ENCODE measurements at places on chromosomes 5 and 9.

DNA sequence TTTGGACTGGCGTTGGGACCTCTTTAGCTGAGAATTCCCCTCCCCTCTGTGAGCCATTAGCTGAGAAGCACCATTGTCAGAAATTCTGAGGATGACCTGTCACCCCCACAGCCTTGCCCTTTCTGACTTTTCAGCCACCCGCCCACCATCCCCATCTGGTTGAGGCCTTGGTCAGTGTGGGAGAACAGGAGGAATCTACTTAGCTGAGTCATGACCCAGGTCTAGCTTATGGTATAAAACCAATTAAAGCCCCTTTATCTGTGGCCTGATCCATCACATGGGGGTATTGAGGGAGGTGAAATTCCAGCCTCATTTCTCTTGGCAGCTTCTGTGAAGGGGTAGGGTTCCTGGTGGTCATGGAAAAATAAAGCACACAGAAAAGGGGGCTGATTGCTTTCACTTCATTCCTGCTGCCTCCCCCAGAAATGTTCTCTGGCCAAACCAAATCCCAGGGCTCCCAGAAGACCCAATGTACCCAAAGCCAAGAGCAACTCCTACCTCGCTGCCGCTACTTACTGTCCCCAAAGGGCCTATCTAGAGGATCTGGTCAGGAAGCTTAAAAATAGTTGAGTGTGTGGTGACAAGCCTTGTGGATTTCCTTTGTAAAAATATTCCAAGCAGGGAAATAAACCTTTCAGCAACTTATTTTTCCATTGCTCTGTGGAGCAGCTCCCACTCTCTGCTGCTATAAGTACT lies 174.8 kb upstream of the TNC start:
- DNase-seq = no peak

- DNase-seq = no peak
These were observed 65.0 kb upstream of the SUB1 start for GRCh38 chr5:32520356-32520755.

DNA sequence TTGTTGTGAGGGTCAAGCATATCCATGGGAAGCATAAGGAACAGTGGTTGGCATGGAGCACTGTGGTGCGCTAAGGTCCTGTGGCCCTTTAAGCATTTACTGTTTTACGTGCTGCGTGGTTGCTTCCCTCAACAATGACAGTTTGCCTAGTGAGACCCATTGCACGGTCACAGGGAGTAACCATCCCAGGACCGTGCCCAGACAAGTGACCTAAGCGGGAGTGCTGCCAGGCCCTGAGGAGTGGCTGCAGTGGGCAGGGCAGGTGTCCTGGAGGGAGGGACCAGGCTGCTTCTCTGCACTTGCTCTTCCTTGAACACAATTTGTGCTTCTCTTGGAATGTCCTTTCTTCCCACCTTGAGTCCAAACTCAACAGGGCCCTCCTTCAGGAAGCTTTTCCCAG lies 64.6 kb downstream of the RGS3 start:
- no peak for DNase-seq

GRCh38 chr9:121871431-121872025 lies 220.1 kb downstream of the DAB2IP start:
- DNase-seq = no peak

GRCh38 chr9:119961774-119962424 lies 592.7 kb upstream of the BRINP1 start:
- DNase-seq = no peak

- DNase-seq = no peak
These were observed 1185.4 kb upstream of the SEMA6A start for GRCh38 chr5:117759849-117760499.

DNA sequence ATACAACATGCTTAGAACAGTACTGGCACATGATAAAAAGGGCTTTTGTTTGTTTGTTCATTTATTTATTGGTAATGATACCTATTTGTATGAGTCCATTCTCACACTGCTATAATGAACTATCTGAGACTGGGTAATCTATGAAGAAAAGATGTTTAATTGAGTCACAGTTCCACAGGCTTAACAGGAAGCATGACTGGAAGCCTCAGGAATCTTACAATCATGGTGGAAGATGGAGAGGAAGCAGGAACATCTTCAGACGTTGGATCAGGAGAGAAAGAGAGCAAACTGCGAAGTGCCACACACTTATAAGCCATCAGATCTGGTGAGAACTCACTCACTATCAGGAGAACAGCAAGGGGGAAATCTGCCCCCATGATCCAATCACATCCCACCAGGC lies 847.7 kb downstream of the CDH18 start:
- DNase-seq = no peak

DNA sequence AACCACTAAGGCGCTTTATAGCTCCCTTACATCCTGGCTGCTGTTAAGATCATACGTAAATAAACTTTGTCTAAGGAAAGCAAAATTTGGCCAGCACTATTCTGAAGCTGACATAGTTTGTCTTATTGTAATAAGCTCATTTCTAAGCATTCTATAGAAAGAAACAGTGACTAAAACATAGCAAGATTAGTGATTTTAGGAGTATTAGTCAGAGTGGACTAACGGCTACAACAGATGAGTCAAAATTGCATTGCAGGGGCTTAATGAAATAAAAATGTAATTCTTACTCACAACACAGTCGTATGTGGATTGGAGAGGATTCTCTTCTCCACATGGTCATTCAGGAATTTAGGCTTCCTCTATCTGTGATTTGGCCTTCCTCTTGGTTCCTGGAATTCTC lies 347.6 kb downstream of the GADD45G start:
- no peak for DNase-seq

DNA sequence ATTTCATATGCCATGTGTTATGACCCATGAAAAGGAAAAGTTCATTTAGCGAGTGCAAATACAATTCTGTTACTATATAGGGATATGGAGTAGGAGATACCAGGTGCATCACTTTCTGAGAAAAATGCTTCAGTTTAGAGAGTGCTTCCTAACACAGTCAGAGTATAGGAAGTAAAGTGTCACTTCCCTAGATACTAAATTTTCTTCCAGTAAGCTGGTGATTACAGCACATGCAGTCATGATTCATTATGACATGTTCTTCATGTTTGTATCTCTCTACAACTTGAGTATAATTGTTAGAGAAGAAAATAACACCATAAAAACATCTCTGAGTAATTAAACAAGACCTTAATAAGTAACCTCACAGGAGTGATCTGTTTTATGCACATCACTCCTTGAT lies 837.0 kb downstream of the DNAH5 start:
- DNase-seq = no peak

DNA sequence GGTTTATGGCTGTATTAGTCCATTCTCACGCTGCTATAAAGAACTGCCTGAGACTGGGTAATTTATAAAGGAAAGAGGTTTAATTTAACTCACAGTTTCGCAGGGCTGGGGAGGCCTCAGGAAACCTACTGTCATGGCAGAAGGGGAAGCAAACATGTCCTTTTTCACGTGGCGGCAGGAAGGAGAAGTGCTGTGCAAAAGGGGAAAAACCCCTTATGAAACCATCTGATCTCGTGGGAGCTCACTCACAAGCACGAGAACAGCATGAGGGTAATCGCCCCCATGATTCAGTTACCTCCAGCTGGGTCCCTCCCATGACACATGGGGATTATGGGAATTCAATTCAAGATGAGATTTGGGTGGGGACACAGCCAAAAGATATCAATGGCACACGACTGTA lies 13.9 kb downstream of the LRRC70 start:
- DNase-seq = no peak

DNA sequence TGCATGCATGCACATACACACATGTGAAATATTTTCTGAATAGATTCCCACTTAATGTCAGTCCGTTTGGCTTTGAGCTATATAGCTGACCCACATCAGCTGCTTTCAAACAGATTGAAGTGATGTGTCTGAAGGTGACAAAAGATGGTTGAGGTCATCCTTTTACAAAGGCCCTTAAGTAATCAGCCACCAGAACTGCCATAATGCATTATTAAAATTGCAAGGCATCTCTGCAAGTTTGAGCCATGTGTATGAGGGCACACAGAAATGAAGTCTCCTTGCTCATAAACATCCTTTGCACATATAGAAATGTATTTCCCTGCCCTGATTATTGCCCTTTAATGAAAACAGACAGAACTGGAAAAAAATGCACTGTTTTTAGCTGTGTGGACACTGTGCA lies 1043.0 kb upstream of the C9orf72 start:
- no peak for DNase-seq

DNA sequence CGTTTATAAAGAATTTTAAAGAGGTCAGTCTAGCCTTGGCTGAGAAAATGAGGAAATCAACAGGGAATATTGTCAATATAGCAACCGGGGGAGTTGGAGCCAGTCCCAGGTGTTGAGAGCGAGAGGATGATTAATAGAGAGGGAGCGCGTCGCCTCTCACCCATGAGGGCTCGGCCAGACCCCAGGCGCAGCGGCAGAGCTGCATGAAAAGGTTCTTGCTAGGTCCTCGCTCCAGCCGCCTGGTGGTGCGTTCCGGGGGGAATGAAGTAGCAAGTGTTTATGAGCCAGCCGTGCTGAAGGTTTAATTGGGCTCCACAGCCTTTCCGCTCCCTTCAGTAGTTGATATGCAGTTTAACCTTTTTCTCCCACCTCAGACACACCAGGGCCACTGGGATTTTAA lies 167.3 kb upstream of the IRX1 start:
- no peak for DNase-seq

DNA sequence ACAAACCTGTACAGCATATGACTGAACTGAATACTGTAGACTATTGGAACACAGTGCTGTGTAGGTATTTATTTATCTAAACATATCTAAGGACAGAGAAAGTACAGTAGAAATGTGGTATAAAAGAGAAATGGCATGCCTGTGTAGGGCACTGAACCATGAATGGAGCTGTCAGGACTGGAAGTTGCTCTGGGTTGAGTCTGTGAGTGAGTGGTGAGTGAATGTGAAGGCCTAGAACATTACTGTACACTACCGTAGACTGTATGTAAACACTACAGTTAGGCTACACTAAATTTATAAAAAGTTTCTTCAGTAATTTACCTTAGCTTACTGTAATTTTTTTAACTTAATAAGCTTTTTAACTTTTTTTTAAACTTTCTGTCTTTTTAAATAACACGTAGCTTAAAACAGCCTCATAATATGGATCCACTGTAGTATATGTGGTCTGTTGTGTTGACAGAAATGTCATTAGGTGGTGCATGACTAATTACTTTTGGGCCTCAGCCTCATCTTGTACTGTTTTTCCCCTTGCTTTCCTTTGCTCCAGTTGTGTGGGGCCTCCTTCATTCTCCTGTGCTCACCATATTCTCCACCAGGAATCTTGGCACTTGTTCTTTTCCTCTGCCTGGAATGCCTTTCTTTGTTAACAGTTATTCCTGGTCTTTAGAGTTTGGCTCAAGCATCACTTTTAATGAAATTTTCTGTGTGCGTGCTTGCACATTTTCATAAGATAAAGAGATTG lies 8.8 kb downstream of the SPIN1 start:
- no peak for DNase-seq

DNA sequence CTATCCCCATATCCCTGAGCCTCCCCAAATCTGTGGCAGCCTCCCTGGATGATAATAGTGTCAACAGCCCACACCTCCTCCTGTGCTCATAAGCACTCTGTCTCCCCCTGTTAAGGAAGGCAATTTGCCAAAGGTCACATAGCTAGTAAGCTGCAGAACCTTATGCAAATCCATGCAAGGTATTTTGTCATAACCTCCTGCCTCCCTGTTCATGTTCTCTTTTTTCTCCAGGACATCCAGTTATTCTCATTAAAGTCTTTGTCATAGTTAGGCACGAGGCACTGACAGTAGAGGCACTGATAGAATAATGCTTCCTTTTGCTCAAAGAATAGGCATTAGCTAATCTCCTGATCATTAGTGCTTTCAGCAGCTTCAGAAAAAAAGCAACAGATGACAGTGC lies 10.2 kb upstream of the AUH start:
- no peak for DNase-seq

- DNase-seq = no peak
These were observed 116.0 kb downstream of the UNC13B start for GRCh38 chr9:35277628-35278359.

- peak; percentile 22 for DNase-seq
These were observed 151.4 kb downstream of the HSD17B3 start for GRCh38 chr9:96150324-96151227.

- no peak for DNase-seq
These were observed 211.5 kb downstream of the MED10 start for GRCh38 chr5:6166698-6167394.

- DNase-seq = no peak
These were observed 160.0 kb downstream of the C9orf152 start for GRCh38 chr9:110047955-110048402.

- no peak for DNase-seq
These were observed 44.1 kb downstream of the C5orf15 start for GRCh38 chr5:133924221-133924920.

- DNase-seq = no peak
These were observed 798 bp downstream of the MEGF9 start for GRCh38 chr9:120713257-120714087.

GRCh38 chr9:134100040-134100439 lies 32.2 kb upstream of the BRD3 start:
- DNase-seq = no peak

DNA sequence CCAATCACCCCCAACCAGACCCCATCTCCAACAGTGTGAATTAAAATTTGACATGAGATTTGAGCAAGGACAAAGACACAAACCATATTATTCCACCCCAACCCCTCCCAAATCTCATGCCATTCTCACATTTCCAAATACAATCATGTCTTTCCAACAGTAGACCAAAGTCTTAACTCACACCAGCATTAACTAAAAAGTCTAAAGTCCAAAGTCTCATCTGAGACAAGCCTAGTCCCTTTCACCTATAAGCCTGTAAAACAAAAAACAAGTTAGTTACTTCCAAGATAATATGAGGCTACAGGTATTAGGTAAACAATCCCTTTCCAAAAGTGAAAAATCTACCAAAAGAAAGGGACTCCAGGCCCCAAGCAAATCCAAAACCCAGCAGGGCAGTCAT lies 140.6 kb upstream of the NR4A3 start:
- no peak for DNase-seq

DNA sequence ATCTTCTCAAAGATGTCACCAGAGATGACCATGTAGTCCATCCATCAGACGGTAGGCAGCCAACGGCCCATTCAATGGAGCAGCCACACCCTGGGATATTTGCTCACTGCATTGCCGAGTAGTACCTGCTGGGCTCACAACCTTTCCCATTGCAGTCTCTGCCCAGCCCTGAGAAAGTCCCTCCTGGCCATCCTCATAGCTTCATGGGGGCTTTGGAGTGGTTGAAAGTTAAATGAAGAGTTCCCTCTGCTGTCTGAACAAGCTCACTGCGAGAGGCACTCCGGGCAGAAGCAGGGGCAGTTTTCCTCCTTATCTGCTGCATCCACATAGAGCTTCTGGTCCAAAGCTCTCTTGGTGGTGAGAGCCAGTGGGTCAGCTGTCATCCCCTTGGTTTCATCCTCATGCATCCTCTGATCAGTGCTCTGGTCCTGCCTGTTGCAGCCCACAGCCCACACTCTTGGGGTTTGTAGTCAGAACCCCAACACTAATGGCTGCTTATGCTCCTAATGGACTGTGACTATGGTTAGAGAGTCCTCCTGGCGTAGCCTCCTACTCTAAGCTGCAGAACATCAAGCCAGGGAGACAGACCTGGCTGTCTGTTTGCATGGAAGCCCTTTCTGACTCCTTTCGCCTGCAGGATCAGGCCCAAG lies 23.3 kb downstream of the TNFSF8 start:
- DNase-seq = no peak

GRCh38 chr5:72268753-72269410 lies 51.2 kb downstream of the MRPS27 start:
- peak; percentile 7 for DNase-seq
